IPS DF 19.7 (cell line): ENCODE measurements at places on chromosomes 2 and 18.

DNA sequence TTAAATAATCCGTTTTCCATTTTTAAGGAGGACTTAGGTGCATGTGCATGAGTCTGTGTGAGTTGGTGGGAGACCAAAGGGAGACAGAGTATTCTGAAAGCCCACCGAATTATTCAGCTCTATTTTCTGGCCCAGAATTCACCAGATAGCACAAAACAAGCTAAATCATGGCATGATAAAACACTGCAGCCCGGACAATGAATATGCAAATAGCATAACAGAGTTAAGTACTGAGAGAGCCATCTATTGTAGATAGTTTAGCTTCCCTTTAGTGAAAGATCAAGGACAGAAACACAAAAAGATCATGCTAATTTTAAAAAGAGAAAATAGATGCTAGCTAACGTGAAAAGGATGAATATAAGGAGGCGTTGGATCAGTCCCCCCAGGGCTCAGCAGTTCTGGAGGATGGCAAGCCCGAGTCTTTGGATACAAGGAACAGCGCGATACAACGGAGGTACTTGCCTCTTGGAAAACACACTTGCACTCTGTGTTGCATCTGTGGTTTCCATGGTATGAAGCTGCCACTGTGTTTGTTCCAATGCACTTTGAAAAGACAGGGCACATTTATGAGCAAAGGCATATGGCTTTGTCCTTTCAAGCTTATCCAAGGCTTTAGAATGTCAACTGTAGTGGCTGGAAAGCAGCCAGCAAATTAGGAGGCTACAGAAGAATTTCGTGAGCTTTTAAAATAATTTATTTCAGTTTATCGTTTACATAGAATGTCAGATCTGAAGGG lies 119.9 kb downstream of the LYPD1 start:
- DNase-seq: no peak

DNA sequence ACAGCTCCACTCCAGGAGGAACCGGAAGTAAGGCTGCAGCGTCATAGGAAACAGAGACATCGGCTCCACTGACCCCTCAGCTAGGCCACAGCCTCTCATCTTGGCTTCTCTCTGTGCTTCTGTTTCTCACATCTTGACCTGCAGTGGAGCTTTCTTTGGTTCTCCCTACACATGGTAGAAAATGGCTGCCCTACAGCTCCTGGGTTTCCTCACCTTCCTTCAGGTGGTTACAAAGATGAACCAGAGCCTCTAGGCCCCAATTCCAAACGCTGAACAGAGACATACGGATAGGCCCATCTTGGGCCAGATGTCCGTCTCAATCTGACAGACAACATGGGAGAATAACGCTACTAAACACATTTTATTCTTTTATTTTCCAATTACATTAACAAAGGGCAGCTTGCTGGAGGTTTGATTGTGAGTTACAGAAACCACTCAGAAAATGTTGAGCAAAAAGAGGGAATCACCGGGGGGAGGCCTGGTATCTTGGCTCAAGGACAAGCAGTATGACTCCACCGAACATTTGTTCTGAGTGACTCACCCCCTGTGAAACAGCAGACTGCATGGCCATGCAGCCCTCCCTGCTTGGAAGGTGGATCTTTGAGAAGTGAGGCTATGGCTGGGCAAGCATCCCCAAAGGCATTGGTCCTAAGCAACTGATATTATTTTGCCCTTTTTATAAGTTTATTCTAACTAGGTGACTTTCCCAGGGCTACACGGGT lies 303.5 kb downstream of the CDCA7 start:
- no peak for DNase-seq

DNA sequence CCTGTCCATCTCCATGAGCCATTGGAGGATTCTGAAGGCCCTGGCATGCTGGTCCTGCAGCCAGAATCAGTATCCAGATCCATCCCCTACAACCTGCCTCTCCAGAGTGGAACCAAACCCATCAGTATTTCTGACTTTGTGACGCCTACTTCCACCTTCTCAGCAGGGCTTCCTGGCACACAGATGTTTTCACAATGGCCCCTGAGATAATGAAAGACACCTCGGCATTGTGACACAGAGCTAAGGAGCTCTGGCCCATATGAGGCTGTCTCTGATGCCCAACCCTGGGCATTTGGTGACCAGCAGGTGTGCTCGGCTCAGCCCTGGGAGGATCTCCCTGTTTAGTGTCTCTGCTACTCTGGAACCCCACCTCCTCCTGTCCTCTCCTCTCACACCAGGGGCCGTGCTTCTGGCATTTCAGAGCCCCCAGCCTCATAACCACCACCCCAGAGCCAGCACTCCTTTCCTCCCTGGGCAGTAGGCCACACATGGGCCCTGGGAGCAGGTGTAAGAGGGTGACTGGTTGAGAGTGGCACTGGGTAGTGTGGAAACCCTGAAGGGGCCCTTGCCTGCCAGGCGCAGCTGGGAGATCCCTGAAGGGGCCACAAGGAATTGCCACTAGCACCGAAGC lies 38.2 kb downstream of the FOSL2 start:
- no peak for DNase-seq

DNA sequence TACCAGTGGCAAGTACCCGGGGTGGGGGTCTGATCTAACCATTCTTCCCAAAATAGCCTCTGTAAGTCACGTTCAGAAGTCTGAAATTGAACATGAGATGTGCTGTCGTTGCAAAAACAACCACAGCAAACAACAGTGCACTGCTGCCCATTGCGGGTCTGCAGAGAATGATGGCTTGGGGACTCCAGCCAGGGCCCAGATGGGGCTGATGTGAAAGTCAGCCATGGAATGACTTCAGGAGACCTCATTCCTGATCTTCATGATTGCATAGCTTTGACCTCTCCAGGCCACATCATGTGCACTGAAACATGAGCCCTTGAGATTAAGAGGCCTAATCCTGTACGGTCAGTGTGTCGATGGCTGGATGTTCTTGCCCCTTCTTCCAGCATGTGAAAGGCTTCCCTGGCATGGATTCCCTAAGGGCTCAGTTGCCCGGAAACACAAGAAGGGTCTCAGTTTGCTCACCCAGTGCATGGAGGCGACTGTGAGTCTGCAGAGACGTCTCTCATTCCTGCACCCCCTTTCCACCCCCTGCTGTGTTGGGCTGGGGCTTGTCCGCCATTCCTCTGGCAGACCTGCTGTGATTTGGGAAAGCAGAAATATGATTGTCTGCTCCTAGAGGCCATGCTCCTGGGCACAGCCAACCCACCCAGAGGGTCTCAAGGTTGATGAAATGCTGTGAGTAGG lies 191.6 kb downstream of the SEPTIN10 start:
- DNase-seq: no peak

DNA sequence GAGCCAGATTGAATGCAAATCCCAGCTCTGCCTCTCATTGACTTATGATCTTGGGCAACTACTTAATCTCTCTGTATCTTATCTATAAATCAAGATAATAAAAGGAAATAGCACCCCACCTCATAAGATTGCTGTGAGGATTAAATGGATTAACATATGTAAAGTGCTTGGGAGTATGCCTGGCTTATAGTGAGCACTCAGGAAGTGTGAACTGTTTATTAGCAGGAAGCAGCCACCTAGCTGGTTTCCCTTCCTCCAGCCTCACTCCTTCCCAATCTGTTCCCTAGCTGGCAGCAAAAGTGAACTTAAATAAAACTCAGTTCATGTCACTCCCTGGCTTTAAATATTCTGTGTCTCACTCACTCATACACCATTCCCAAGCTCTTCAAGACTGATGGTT lies 526.6 kb upstream of the PKDCC start:
- no peak for DNase-seq
